NCI-H510A (cell line): ENCODE measurements at places on chromosomes 1 and 21.

DNA sequence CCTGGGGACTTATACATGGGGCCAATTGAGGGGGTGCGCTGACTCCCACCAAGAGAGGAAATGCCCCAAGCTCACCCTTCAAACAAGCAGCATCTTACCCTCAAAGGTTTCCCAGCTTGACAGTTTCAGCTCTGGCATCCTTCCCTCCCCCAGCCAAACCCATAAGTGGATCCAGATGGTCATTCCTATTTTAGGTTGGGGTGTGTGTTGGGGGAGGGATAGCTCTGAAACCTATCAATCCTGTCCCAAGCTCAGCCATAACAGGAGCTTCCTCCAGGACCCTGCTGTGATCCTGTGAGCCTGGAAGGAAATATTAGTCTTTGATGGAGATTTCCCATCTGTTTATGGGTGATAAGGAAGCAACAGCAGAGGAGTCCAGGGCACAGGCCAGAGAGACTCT lies 3.4 kb upstream of the TMEM222 start:
- DNase-seq, result no peak

DNA sequence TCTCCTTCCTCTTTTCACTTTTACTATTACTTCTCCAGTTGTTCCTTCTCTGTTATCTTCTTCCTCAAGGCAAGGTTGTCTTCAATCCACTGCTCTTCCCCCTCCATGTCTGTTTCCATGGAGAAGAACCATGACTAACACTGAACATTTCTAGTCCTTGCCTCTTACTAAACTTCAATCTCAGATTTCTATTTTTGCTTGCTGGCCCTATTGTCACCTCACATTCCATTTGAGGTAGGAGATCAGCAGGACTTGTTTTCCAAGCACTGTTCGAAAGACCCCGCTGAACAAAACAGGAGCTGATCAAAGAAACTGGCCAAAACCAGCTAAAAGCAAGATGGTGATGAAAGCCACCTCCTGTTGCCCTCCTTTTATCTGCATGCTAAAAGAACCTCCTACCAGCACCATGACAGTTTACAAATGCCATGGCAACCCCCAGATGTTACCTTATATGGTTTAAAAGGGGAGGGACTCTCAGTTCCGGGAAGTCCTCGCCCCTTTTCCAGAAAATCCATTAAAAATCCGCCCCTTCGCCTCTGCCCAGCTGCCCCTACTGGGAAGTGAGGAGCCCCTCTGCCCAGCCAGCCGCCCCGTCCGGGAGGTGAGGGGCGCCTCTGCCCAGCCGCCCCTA lies 22.6 kb downstream of the GON4L start:
- DNase-seq, result no peak

GRCh38 chr21:39132248-39132647 lies 51.0 kb downstream of the PSMG1 start:
- DNase-seq, result no peak

GRCh38 chr1:55071477-55071876 lies 32.1 kb downstream of the PCSK9 start:
- DNase-seq, result no peak

- DNase-seq, result no peak
These were observed 97.6 kb downstream of the APP start for GRCh38 chr21:26072666-26073615.

- DNase-seq, result no peak
These were observed 28.4 kb upstream of the LIN9 start for GRCh38 chr1:226337276-226337875.
